Activated CD4-positive, alpha-beta T cell treated with anti-CD3 and anti-CD28 coated beads for 1 hour (primary cell): ENCODE measurements at places on chromosomes 12 and 14.

GRCh38 chr12:94748726-94749421 is 98.5 kb upstream of the TMCC3 start:
- DNase-seq: no peak

- DNase-seq: no peak
Measured at GRCh38 chr12:24894879-24895278, 54.0 kb downstream of the BCAT1 start.

GRCh38 chr12:14185427-14186192 is 179.9 kb upstream of the ATF7IP start:
- no peak for DNase-seq

GRCh38 chr14:94393474-94393873 is 5.1 kb upstream of the SERPINA1 start:
- no peak for DNase-seq

GRCh38 chr12:121050725-121051124 is 11.7 kb upstream of the OASL start:
- no peak for DNase-seq

- DNase-seq: no peak
Measured at GRCh38 chr14:70254476-70254961, 65.8 kb upstream of the SLC8A3 start.

DNA sequence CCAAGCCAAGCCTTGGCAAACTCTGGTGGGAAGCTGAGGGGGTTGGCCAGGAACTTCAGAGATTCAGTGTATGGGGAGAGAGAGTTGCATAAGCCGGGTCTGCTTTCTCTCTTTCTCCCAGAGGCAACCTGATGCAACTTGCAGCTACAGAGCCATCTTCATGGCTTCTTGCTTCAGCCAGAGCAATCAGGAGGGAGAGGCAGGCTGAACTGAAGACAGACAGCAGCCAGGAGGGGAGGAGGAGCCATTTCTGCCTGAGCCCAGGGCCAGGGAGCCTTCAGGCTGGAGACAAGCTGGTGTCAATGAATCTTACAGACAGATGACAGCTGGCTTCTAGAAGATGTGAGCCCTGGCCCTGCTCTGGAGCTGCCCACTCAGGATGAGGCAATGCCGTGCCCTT is 18.7 kb downstream of the NPC2 start:
- no peak for DNase-seq

GRCh38 chr14:75328558-75329155 is 50.0 kb downstream of the FOS start:
- no peak for DNase-seq

GRCh38 chr12:45435945-45436710 is 220.2 kb downstream of the ANO6 start:
- no peak for DNase-seq

- DNase-seq: no peak
Measured at GRCh38 chr14:55065411-55065810, 14.0 kb downstream of the MAPK1IP1L start.

DNA sequence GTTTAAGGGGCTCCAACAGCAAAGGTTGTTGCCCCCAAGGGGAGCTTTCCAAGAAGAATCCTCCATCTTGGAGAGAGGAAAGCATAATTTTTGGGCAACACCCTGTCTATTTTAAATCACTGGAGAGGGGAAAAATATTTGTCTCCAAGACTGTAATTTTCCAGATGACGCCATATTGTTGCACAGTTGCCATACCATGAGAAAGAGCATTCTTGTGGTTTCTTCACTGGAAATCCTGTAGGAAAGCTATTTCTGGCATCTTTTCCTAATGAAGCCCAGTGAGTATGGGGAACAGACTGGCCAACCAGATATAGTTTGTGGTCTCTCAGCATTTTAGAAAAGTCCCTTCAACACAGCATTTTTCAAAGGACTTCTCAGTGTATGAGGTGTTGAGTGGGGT is 88.1 kb upstream of the MANSC4 start:
- no peak for DNase-seq

- no peak for DNase-seq
Measured at GRCh38 chr14:75829316-75829715, 152.5 kb downstream of the TGFB3 start.

DNA sequence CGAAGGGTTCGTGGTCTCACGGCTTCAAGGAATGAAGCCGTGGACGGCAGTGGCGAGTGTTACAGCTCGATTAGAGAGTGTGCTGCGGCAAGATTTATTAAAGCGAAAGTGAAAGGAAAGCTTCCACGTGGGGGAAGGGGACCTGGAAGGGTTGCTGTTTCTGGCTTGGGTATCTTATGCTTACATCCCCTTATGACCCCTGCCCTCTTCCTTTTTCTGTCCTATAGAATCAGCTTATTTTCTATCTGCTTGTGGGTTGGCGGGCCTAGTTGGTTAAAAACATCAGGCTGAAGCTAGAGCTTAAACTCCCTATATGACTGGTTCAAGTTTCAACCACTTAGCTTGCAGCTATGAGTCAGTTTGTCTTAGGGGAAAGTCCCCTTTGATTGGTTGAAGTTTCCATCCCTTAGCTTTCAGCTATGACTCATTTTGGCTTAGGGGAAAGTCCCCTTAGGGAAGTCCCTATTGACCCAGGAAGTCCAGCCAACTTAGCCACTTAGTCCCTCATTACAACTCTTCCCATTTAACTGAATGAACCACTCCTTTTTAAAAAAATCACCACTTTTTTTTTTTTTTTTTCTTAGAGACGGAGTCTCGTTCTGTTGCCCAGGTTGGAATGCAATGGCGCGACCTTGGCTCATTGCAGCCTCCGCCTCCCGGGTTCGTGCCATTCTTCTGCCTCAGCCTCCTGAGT is 1494.7 kb upstream of the TMEM132C start:
- DNase-seq: no peak

DNA sequence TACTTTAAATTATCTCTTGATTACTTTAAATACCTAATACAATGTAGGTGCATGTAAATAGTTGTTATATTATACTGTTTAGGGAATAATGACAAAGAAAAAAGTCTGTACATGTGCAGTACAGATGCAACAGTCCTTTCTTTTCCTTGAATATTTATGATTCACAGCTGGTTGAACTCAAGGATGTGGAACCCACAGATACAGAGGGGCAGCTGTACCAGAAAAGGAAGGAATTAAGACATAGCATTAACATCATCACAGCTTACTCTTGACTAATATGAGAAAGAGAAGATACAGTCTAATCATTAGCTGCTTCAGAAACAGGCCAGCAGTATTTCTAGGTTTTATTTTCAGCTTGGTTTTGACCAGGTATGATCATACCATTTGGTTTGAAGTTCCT is 34.7 kb upstream of the AP4S1 start:
- no peak for DNase-seq

GRCh38 chr12:14995583-14996425 is 23.0 kb downstream of the PDE6H start:
- no peak for DNase-seq

- DNase-seq: no peak
Measured at GRCh38 chr12:10968765-10969456, 17.8 kb downstream of the TAS2R50 start.

DNA sequence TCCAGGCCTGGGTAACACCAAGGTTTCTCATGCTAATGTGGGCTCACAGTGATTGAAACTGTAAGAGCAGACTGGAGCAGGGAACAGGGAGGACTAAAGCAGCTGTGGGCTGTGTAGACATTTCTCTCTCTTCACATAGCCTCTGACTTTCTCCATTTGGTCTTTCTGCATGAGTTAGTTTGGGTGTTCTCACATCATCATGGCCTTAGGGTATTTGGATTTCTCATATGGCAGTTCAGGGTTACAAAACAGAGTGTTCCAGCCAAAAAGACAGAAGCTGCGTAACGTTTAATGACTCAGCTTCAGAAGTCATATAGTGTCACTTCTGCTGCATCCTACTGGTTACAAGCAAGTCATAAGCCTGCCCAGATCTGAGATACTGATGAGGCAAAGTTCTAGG is 52.0 kb upstream of the OSBPL8 start:
- DNase-seq: no peak

DNA sequence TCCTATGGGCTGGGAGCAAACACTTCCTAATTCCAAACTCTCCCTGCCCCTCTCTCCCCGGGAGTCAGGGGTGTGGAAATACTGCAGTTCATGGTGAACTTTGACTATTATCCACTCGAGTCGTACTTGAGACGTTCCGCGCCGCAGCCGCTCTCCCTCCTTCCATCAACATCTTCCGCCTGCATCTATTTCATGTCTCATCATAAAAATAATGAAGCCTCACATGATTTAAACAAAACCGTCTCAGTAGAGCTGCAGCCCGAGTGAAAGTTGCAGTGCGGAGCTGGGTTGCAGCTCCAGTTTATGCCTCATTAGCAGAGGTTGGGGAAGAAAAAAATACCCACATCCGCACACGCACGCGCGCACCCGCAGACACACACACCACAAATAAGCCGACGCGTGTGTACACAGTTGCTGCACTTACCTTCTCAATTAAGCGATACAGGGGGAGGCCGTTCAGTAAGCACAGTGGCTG is 283 bp downstream of the LMO3 start:
- DNase-seq: no peak

DNA sequence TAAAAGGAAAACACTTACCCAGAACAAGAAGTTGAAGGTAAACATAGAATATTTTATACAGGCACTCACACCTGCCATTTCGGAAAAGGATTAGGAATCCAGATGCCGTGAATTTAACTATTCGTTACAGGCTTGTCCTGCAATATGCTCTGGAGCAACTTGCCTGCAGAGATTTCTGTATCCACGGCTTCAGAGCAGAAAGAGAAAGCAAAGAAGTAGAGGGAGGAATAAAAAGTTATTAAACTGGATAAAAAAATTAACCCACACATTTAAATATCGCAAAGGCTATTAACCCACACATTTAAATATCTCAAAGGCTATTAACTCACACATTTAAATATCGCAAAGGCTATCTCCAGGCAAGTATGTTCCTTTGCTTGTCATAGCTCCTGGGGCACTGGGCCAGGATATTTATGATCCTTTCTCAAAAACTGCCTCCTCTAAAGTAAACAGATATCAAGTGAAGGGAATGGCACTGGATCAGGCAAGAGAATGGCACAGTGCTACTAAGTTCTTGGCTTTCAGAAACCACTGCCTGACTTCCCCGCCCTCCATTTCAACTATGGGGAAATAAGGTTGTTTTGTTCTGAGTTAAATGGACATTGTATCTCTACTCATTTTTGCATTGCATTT is at the start of gene TSPAN8:
Gene TSPAN8 (minus strand): TSS at position 399 of the 633 bp plus-strand sequence. CDS start 321 bp downstream, at position 78.
- no peak for DNase-seq

GRCh38 chr14:65959563-65960024 is 526.6 kb upstream of the CCDC196 start:
- no peak for DNase-seq
